Renal pelvis (tissue), 12 donors: ENCODE measurements at places on chromosomes 2 and 18. TPM values are rescaled to one million over a fixed set of nuclear protein-coding genes. Genes with fewer than 3 reads are reported as not detected.

GRCh38 chr2:39636306-39636705 lies 29.4 kb upstream of the TMEM178A start:
- no peak for DNase-seq

GRCh38 chr2:144469798-144470197 lies 50.1 kb downstream of the ZEB2 start:
- no peak for DNase-seq

DNA sequence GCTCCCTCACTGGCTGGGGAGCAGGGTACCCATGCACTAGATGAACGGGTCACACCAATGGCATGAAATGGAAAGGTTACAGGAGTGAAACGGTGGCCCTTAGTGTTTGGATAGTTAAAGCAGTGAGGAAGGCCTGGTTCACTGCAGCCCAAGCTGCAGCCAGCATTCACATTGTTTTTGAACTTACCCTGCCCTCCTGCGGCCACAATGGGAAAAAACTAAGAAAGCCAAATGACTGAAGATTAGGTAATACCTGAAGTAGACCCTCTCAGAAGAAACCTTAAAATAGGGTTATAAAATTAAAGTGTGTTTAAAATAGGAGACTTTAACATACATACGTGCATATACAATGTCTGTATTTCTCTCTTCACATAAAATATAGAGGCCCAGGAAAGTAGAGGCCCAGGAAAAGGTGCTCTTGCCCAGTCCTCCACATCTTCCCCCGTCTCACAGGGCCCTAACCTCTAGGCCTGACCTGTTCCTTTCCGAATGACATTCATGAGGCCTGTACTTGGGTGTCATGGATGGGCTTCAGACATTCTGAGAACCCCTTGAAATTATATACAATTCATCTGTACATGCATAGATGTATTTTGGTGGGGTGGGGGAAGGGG lies 33.3 kb downstream of the DOK1 start:
- peak; percentile 69 for DNase-seq

DNA sequence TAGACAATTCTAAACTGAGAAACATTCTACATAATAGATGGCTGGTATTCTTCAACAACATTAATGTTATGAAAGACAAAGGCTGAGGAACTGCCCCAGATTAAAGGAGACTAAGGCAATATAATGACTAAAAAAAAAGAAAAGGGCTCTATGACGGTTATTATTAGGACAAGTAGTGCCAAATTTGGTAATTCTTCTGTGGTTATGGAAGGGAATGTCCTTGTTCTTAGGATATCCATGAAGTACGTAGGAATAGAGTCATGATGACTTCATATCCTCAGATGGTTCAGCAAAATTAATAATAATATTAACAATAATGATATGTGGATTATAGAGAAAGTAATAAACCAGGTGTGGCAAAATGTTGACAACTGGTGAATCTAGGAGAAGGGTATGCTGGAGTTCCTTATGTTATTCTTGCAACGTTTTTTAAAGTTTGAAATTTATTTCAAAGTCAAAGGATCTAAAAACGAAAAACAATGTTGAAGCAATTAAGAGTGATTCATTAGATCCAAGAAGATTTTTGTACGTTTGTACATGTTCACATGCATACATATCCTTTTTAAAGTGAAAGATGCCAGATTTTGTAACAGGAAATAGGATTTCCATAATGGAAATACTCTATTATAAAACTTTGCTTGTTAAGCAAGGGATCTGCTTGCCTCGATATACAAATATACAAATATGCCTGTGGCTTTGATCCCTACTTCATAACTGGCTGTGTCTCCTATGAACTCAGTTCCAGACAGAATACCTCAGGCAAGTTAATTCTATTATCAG lies 27.7 kb upstream of the STRN start:
- no peak for DNase-seq

DNA sequence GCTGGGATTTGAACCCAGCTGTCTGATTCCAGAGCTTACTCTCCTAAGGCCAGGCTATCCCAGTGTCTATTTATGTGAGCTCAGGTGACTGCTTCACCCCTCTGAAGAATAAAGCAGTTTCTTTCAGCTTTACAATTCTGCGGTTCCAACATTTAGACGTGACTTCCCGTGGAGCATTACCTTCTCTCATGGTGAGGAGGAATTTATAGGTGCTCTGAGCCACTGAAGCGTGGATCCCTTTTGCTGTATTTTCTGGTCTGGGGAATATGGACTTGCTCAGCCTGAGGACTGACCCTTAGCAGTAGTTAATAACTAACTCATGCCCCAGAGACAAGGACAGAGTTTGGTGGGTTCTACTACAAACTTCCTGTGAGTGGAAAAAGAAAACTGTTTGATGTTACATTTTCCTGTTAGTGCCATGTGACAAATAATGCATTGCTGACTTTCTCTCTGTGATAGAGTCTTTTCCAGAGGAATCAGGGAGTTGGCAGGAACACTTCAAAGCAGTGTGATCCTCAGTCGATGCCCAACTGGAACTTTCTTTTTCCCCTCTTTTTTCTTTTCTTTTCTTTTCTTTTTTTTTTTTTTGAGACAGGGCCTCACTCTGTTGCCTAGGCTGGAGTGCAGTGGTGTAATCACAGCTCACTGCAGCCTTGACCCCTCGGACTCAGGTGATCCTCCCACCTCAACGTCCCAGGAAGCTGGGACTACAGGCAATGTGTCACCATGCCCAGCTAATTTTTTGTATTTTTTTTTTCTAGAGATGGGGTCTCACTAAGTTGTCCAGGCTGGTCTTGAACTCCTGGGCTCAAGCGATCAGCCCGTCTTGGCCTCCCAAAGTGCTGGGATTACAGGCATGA lies 21.9 kb downstream of the CASP10 start:
- DNase-seq: peak; percentile 58

DNA sequence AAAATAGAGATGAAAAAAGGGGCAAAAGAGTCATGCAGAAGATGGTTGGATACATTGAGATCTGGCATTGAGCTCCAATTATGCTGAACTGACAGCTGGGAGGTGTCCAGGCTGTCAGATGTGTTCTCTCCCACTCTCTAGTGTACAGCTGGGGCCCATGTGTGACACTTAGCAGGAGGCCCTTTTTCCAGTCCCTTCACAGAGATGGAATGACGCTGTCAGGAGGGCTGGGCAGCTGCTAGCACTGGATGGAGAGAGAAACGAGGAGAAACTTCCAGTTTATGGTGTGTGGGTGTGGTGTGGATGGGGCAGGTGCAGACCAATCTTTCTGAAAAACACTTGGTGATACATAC lies 437.7 kb upstream of the HS6ST1 start:
- DNase-seq: peak; percentile 69

GRCh38 chr2:100320547-100321178 lies 1.6 kb downstream of the LONRF2 start:
- no peak for DNase-seq

DNA sequence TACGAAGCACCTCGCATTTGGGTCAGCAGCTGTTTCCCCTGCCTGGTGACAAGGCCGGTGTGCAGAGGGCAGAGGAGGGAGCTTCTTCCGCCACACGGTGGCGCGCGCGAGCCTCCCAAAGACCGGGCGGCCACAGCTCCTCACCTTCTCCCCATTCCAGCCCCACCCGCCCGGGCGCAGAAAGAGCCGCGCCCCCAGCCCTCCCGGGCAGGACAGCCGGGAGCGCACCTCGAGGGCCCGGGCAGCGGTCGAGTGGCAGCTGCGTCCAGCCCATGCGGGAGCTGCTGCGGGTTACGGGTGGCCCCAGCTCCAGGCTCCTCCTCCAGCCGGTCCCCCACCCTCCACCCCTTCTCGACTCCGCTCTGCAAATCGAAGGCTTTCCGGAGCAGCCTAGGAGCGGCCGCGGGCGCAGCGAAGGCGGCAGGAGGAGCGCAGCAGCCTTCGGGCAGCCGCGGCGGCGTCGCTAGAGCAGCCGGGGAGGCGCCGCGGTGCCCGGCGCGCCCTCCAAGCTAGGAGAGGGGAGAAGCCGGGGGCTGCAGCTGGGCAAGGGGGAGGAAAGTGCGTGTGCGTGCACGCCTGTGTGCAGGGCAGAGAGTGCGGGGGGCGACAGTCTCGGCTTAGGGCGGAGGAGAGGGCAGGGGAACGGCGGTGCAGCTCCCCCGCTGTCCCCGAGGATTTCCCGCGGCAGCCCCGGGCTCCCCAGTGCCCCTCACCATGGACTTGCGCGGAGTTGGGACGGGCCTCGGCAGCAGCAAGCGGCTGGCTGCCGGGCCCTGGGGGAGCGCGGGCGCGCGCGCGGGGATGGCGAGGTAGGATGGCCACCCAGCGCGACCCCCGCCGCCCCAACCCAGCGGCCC lies at the start of gene CCDC85A:
CCDC85A (plus strand) TSS at position 348 of the 857 bp plus-strand sequence. CDS start 635 bp downstream, outside the sequence.
- DNase-seq: peak; percentile 77

- no peak for DNase-seq
Measured at GRCh38 chr2:118032169-118033013, 18.5 kb upstream of the CCDC93 start.

DNA sequence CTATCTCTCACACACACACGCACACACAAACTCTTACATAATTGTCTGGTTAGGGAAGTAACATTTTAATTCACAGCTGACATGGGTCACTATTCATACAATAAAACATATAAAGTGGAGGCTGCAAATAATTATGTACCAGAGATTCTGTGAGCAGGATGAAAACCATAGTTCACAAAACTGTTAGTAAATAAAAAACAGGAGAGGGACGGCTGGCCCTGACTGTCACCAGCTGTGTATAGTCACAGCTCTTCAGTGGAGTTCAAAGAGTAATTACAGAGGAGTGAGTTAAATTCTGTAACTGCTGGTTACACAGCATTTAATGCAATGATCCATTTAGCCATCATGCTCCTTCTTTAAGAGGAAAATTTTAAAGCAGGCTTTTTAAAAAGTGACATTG lies 76.9 kb downstream of the NRXN1 start:
- DNase-seq: peak; percentile 48

DNA sequence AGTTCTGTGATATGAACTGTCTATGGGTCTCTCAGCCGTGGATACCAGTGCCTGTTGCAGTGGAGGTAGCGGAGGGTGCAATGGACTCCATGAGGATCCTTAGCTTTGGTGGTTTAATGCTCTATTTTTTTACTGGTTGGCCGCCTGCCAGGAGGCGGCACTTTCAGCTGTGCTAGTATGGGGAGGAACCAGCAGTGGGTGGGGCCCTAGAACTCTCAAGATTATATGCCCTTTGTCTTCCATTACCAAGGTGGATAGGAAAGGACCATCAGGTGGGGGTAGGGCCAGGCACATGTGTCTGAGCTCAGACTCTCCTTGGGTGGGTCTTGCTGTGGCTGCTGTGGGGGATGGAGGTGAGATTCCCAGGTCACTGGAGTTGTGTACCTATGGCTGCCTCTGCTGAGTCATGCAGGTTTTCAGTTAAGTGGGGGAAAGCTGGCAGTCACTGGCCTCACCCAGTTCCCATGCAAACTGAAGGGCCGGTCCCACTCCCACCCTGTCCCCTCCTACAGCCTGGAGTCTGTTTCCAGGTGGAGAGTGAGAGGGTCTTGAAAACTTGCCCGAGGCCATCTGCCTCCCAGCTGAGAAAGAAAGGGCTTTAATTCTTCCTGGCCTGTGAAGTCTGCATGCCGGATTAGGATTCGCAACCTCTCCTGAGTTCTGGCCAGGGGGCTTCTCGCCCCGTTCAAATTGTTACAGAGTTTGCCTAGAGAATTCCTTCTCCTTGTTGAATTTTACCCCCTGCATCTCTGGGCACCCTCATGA lies 14.5 kb downstream of the KCNS3 start:
- DNase-seq: no peak

- DNase-seq: no peak
Measured at GRCh38 chr2:122363885-122364284, 608.4 kb downstream of the TSN start.

- no peak for DNase-seq
Measured at GRCh38 chr2:65044097-65044735, 12.0 kb upstream of the CEP68 start.

DNA sequence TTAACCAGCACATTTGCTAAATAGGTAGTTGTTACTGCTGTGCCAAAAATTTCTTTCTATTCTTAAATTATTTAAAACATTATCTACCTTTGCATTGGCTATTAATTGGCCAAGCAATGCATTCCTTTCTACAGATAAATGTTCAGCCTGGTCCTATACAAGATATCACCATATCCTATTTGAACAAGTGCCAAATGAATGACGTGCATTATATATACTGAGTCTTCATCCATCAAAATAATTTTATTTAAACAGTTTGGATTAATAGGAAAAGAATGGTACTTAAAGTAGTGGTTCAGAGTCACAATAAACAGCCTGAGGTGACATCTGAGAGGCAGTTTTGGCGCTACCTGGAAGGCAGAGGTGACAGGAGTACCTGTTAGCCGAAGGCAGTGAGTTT lies 230.1 kb upstream of the EPAS1 start:
- no peak for DNase-seq

GRCh38 chr2:47253447-47253846 lies 98.3 kb upstream of the STPG4 start:
- no peak for DNase-seq

- DNase-seq: no peak
Measured at GRCh38 chr2:104321796-104322349, 532.0 kb upstream of the POU3F3 start.

DNA sequence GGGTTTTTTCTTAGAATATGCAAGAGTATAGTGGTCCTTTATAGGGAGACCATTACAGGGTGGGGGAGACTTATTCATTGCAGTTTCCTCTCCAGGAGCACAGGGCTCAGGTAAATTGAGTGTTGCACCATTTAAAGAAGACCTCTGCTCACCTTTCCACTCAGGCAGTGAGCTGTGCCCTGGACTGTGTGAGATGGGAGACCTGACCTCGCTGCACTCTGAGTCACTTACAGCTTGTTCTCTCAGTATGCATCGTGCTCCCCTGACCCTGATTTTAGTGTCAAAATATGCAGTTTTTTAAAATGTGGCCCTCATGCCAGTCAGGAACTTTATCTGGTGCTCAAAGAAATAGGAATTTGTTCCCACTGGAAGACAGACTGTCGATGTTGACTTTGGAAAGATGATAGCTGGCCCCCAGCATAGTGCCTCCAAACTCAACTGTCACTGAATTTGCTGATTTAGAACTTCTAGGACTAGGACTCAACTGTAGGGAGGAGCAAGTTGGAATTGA lies 146.7 kb upstream of the EPAS1 start:
- DNase-seq: no peak

DNA sequence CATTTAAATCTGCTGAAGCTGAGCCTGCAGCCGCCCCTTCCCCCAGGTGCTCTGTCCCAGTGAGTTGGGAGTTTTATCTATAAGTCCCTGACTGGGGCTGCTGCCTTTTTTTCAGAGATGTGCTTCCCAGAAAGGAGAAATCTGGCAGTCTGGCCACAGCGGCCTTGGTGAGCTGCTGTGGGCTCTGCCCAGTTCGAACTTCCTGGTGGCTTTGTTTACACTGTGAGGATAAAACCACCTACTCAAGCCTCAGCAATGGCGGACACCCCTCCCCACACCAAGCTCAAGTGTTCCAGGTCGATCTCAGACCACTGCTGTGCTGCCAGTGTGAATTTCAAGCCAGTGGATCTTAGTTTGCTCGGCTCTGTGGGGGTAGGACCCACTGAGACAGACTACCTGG lies 97.3 kb downstream of the ACAA2 start:
- no peak for DNase-seq

Gene DPP4
- 106 TPM for polyA plus RNA-seq

Gene SOWAHC
- polyA plus RNA-seq: 17.1 TPM

Gene C2orf72
- 3.6 TPM for polyA plus RNA-seq

Gene SMCHD1
- polyA plus RNA-seq: 64.7 TPM

Gene LIMS2
- 21.6 TPM for polyA plus RNA-seq
